ENCODE measurements at places on chromosomes 12 and 14.

GRCh38 chr12:101923045-101923718 lies 45.8 kb downstream of the DRAM1 start:
- no peak for DNase-seq

DNA sequence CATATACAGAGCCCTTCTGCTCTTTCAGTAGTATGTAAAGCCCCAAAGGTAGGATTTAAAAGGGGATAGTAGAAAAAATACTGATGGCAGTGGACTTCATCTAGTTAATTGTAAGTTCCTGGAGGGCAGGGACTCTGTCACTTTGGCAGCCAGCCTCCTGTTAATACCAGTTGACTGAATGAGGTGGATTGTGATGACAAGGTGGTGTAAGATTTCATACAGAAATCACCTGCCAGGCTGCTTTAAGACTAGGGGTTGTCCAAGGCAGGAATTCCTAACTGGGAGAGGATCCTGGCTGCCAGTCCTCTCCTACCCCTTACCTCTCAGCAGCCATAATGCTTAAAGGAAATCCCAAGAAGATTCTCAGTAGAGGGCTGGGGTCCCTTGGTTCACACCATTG lies 7.3 kb downstream of the DYRK2 start:
- no peak for DNase-seq

DNA sequence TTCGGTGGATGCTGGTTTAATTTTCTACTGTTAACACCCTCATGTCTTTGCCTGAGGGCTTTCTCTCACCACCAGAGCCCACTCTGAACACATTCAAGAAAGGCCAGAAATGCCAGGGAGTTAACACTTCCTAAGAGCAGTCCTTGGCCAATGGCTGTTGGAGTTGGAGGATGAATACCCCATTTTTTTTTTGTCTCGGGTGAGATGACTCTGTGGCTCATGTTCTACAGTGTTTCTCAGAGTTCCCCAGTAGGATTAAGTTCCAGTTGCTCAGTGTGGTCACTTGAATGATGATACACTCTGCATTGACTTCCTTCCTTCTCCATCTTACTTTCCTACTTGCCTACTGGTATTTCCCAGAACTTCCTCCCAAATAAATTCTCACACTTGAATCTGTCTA lies 65.8 kb downstream of the FOS start:
- DNase-seq, result no peak

DNA sequence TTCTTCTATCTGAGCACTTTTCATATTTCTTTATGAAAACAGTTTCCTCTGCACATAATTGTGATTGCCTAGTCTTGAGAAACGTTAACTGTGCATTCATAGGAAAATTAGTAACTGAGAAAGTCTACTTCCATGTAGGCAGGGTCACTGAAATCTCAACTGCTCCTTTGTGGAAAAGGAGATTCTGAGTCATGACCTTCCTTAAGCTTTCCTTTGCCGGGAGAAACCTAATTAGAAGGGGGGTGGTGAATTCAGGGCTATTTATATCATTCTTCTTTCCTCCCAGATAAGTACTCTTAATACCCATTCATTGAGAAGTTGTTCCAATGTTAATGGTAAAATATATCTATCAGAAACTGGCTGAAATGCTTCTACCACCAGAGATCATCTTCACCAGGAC lies 751.0 kb upstream of the TMEM132C start:
- DNase-seq, result no peak

DNA sequence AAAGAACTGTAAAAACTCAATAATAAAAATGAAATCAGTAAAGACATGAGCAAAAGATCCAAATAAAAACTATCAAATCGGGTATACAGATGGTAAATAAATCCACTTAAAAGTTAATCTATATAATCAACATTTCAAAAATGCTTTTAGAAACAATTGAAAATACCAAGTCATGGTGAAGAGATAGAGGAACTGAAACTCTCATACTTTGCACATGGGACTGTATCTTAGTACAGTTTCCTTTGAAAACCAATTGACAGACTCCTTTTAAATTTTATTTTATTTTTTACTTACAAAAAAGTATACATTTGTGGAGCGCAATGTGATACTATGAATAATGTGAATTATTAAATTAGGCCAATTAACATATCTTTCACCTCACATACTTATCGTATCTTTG lies 98.6 kb upstream of the FAR2 start:
- DNase-seq, result peak; percentile 33

DNA sequence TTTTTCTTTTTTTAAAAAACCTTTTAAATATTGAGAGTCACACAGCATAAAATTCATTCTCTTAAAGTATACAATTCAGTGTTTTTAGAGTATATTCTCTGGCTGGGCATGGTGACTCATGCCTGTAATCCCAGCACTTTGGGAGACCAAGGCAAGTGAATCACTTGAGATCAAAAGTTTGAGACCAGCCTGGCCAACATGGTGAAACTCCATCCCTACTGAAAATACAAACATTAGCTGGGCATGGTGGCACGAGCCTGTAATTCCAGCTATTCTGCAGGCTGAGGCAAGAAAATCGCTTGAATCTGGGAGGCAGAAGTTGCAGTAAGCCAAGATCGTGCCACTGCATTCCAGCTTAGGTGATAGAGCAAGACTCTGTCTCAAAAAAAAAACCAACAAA lies 68.4 kb upstream of the BCAT1 start:
- DNase-seq, result no peak

DNA sequence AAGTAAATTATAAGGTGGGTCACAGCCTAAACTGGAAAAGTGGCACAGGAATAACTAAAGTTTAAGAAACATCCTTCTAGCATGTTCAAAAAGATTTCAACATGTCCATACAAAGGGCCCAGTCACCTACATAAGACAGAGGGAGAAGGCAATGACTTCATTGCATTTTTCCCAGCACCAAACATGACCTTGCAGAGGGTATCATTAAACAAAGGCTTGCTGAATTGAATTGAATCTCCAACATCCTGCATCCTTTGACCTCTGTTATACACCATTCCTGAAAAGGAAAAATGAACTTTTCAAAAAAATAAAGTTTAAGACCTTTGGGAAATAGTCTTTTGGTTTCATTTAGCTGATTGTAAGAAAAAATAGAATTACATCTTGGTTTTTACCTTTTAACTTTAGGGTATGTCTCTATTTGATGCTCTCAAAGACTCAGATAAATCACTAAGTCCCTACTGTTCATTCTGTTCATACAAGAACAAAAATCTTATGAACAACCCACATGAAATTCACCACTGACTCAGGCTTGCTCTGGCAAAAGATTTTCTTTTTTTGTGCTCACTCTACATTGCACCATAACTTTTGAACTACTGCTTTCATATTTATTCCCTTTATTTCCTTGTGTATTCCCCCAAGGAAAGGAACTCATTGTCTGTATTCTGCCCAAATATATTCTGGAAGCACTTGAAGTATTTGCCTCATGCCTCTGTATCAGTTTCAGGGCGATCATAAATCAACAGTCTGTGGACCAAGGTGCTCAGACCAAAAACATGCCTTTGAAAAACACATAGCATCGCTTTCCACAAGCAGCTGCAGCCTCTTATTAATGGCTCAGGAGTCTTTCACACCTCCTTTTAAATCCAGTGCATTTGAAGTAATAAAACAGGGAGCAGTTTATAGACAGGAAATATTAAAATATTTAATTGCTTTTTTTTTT lies 121.7 kb downstream of the DUSP6 start:
- DNase-seq, result no peak

GRCh38 chr12:51262758-51263177 lies 7.4 kb downstream of the SMAGP start:
- peak; percentile 60 for DNase-seq

DNA sequence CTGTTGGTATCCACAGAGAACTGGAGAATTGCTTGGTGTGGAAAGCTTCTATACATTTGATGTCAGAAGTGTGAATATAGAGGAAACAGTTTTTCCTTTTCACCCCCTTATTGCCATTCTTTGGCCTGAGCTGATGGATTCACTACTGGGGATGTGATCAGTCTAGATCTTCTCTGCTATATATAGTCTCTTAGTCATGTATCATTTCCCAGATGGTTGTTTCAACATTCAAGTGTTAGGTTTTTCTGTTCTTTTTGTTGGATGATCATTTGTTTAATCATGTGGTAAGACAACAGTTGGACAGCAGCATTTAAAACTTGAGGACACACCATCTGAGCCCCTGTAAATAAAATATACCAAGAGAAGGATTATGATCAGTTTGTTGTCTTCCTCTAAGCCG lies 29.6 kb downstream of the TMX1 start:
- no peak for DNase-seq

DNA sequence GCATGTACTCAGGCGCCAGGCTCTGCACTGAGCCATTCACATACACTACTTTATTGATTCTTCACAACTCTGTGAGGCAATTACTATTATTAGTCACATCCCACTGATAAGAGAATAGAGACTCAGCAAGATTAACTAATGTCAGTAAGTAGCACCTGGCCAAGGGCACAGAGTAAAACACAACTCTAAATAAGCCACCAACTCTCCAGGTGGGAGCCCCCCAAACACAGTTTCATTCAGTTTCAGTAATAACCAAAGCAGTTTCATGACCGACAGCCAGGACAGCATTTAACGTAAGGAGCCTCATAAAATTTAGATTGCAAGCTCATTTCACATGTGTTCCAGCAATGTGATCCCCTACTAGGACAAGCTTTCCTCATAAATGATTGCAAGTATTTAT lies 323.1 kb upstream of the CCDC196 start:
- DNase-seq, result no peak

GRCh38 chr14:75609606-75610475 lies 31.4 kb downstream of the FLVCR2 start:
- DNase-seq, result no peak

- no peak for DNase-seq
Observed at GRCh38 chr12:61037792-61038191, 1222.4 kb upstream of the USP15 start.

DNA sequence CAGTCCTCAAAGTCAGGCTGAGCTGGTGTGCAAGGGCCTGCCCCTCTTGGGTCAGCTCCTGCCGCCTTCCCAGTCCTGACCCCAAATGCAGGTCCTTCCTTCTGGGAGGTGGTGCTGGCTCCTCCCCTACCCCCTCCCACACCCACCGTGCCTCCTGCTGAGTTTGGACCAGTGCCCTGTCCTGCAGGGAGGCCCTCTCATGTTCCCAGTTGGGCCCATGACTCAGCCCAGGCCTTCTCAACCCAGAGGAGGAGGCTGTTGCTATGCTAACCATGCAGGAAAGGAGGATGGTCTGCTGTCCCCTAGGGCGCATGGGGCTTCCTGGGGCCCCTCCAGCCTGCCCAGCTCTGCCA lies 4.4 kb downstream of the ZBTB42 start:
- no peak for DNase-seq

DNA sequence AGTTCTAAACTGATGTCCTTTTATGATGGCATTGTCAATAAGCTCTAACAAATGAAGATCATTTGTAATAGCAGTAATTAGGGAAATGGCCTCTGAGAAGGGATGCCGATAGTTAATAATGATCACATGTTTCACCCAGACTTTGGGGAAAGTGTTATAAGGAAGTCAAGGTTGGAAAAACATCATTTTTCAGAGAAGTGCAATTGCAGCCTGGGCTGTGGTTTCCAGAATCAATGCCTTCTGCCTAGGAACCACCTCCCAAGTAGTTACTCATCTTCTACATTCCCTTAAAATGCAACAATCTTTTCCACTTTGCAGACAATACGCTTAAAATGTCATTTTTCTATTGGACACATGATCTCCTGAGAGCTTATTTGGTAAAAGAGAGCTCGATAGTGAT lies 879 bp downstream of the EDDM3A start:
- DNase-seq, result no peak

- DNase-seq, result no peak
Observed at GRCh38 chr14:72577521-72577920, 316.4 kb downstream of the DPF3 start.

DNA sequence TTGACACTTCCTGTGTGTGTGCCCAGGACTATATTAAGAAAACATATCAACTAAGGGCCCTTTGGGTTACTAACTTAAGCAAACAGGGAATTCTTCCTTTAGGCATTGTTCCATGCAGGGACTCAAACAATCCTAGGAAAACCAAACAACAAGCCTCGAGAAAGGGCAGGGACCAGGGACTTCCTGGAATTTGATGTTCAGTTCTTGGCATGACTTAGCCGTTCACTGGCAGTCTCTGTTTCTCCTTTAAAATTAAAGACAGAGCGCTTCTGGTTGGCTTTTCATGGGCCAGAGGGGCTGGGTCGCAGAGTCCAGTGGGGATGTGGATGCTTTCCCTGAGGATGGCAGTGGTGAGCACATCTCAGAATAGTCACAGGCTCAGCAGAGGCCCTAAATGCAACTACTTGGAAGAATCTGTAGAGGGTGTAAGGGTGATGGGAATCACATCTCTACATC lies 35.2 kb downstream of the RNFT2 start:
- DNase-seq, result peak; percentile 27

GRCh38 chr12:10618338-10618987 lies 5.1 kb upstream of the MAGOHB start:
- no peak for DNase-seq

GRCh38 chr14:69045857-69046475 lies 66.9 kb upstream of the ACTN1 start:
- no peak for DNase-seq
